ENCODE measurements at places on chromosomes 4 and X. TPM values are rescaled to one million over a fixed set of nuclear protein-coding genes. Genes with fewer than 3 reads are reported as not detected.

Gene CCKAR
- not detected for total RNA-seq

Gene STARD8
- total RNA-seq, result 9.9 TPM

Gene CXCL10
- 0.57 TPM for total RNA-seq

Gene RBM46
- not detected for total RNA-seq

Gene TMEM255A
- 0.13 TPM for total RNA-seq

Gene SYNPO2
- 19.0 TPM for total RNA-seq

Gene UBQLN2
- 24.2 TPM for total RNA-seq

Gene TRIM75
- not detected for total RNA-seq

Gene KLKB1
- total RNA-seq, result not detected

DNA sequence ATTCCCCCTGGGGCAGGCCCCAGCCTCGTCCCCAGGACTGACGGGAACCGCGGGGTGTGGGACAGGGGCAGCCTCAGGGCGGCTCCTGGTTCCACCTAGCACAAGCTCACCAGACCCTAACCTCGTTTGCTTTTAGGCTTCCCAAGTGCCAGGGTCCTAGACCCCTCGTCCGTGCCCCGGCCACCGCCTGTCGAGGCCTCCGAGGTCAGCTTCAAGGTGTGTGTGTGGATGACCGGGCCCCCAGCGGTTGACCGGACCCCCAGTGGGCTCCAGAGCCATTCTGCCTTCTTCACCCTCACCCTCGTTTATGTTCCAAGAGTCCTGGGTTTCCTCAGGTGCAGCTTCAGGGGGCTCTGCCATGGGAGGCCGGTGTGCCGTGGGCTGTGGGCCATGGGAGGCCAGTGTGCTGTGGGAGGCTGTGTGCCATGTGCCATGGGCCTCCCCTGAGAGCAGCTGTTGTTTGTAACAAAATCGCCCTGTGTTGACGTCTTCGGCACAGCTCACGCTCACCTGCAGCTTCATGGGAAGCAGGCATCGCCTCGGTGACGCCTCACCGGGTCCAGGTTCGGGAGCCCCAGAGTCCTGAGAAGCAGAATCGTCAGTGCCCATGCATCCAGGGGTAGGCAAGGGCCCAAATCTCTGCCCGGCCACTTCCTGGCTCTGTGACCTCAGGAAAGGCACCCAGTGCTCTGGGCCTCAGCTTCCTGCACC is 43.0 kb upstream of the HMX1 start:
- DNase-seq, result no peak

DNA sequence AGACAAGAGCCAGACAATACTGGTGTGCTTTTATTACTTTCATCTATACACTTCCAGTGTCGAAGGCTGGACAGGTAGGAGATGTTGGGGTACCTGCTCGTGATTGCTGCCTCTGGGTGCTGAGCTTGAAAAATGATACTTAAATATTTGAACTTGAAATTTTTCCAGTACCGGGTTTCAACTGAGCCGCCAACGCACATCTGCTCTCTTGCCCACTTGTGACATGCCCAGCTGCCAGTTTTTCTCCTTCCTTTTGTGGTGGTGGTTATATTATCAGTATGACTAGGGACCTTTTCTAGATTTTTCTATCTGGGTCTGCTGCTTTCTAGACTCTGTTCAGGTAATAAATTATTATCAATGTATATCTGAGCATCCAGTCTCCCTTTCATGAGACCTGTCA is 3.4 kb downstream of the OGT start:
- DNase-seq, result no peak

GRCh38 chr4:186137196-186137794 is 32.8 kb downstream of the FAM149A start:
- DNase-seq, result no peak

- no peak for DNase-seq
Measured at GRCh38 chr4:37989398-37990260, 29.4 kb downstream of the PTTG2 start.

- no peak for DNase-seq
Measured at GRCh38 chrX:73852022-73852421, 289.0 kb downstream of the CHIC1 start.

- no peak for DNase-seq
Measured at GRCh38 chr4:2593003-2593402, 56.6 kb downstream of the FAM193A start.

DNA sequence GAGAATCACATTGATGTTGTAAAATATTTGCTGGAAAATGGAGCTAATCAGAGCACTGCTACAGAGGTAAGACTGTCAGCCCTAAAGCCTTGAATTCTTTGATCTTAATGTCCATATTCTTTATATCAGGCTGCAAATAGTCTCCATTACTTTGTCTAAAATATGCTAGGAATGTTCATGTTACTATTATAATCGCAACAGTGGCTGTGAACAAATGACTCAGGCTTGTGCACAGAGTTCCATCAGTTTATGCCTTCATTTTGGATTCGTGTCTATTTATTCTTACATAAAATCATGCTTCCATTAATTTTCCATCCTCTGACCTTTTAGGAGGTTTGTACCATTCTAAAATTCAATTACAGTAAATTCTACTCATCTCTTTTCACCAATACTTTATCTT is 182.7 kb downstream of the ANK2 start:
- DNase-seq, result no peak

- no peak for DNase-seq
Measured at GRCh38 chrX:13126775-13127174, 82.4 kb upstream of the FAM9C start.

DNA sequence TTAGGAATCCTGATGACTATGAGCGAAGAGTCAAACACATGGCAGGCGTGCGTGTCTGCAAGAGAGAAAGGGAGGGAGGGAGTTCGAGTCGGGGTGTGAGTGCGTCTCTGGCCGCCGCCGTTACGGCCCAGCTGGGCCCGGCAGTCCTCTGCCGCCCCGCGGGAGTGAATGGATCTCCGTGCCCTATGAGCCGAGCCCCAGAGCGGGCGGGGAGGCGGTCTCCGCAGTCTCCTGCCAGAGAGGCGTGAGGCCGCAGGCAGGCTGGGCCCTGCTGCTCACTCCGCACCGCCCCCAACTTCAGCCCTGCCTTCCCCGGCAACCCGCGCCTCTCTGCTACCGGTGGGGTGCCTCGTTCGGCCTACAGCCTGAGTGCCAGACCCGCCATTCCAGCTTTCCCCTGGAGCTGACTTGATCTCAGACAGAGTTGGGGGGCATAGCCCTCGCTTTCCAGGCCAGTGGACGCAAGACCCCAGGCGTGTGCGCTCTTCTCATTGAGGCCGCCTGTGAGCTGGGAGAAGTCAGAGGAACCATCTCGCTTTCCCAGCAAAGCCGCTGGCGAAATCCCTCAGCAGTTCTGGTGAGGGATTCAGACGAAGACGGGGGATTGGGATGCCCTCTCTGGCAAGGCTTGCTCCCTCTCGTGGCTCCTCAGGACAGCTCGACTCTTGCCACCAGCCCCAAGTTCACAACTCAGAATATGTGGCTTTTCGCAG is 1.4 kb downstream of the SLC16A2 start:
- DNase-seq, result no peak

DNA sequence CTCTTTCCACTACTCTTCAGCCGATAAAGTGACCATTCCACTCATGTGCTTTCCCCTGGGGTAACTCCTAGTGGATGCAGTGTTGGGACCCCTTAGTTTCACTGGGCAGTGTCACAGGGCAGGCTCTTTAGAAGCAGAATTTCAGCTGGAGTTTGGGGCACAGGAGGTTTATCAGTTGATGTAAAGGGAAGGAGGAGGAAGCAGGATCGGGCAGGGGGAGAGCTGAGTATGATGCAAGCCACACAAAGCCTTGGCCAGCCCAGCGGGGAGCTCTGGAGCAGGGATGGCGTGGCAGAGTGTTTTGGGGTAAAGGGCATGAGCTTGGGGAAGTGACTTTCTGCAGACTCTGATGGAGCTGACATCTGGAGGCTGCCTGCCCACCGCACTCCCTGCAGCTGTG is 19.3 kb downstream of the WDR13 start:
- DNase-seq, result no peak

GRCh38 chrX:153878345-153878744 is 7.6 kb downstream of the L1CAM start:
- DNase-seq, result no peak

- DNase-seq, result no peak
Measured at GRCh38 chrX:20063716-20064351, 52.9 kb downstream of the MAP7D2 start.

DNA sequence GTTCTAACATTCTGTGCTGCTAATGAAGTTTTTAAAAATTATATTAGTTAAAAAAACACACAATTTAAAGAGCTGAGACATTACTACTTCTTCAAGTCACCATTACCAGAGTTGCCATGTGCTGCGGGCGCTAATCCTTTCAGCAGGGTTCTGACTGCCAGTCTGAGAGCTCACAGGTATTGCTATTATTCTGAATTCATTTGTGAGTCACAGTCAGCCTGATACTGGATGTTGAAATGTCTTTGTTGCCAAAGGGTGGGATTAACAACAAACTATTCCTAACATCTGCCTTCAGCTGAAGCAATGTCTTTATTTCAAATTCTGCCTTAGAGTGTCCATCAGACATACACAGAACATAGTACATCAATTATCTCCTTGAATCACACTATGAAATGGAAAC is 197.1 kb upstream of the FGF13 start:
- DNase-seq, result no peak

DNA sequence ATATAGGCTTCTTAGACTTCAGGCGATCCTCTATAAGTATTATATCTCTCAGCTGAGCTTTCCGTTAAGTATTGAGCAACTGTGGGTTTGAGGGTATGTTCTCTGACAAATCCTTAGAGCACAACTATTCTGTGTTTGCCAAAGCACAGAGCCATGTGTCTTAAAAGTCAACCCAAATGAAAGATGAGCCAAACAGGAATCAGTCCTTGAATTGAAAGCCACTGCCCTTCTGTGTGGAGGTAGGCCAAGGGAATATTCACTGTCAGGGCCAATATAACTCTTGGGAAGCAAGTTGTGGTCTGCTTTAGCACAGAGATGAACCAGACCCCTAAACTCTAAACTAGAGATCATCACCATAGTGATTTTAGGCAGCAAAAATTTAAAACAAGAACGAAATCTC is 164.0 kb downstream of the STAG2 start:
- no peak for DNase-seq

DNA sequence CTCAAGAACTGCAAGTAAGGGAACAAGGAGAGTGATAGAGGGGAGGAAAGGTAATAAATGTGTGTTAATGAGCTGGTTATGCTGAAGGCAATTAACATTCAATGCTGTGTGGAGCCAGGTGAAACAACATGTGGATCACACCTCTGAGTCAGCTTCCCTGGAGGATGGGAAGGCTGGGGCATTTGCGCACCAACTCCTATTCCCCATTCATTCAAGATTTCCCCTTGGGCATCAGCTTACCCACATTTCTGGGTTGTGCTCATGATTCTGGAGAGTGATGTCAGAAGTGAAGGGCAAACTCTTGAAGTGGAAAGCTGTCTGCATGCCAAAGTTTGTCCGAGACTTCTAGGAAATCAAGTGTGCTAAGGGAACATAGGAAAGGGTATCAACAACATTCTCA is 461.4 kb downstream of the MID1IP1 start:
- DNase-seq, result no peak

DNA sequence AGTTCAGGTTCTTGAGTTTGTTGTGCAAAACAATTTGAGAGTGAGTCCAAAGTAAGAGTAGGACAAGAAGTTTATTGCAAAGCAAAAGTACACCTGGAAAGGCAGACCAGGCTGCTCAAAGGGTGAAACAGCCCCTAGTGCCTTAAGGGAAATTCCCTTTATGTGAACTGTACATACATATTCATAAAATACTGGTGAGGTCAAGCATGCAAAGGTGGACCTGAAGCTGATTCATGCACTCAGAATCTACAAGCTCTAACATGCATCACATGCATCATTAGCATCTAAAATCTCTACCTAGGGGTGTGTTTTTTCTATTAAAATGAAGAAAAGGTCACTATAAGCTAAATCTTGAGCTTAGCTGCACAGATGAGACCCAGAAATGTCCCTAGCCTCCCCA is 266.9 kb downstream of the SPATA18 start:
- DNase-seq, result no peak

- DNase-seq, result no peak
Measured at GRCh38 chrX:115337491-115338144, 48.1 kb downstream of the LUZP4 start.

DNA sequence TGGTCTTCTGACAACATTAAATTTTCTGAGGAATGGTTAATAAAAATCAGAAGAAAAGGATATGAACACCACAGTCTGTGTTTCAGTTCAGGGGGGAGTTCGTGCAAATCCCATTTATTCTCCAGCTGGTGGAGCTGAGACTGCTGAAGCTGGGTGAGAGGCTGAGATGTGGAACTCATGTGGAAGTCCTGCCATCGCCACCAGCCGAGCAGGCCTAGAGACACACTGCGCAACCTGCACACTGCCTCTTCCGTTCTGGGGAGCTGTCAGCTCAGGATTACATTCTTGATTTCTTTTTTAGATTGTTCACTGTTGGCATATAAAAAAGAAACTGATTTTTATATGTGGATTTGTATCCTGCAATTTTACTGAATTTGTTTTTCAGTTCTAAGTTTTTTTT is 66.6 kb upstream of the ELOVL6 start:
- no peak for DNase-seq

DNA sequence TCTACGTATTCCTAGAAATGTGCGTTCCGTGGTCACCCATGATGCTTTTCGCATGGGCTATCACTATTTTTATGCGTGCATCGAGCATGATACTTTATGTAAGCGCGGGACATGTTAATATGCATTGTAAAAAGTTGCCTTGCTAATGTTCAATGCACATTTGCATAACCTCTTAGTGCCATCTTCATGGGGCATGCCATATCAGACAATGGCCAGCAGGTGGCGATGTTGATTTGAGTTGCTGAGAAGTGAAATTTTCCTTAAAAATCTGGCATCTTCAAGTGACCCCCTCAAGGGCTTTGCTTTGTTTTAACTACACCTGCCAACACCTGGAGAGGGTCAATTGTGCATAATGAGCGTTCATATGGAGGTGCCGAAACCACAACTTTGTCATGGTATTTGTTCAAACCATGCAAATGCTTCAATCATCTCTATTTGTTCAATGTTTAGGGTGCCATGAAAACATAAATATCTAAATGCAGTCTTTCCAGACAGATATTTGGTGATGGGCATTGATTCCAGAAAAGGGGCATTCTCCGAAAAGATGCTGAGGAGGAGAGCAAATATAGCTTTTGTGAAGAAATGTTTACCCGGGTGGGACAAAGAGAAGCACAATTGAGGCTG is 833.9 kb upstream of the PRKX start:
- no peak for DNase-seq

- no peak for DNase-seq
Measured at GRCh38 chr4:182348779-182349326, 105.7 kb downstream of the TENM3 start.

GRCh38 chr4:104064646-104065577 is 345.1 kb upstream of the TACR3 start:
- no peak for DNase-seq

- no peak for DNase-seq
Measured at GRCh38 chrX:23784470-23785331, 1.7 kb downstream of the SAT1 start.

DNA sequence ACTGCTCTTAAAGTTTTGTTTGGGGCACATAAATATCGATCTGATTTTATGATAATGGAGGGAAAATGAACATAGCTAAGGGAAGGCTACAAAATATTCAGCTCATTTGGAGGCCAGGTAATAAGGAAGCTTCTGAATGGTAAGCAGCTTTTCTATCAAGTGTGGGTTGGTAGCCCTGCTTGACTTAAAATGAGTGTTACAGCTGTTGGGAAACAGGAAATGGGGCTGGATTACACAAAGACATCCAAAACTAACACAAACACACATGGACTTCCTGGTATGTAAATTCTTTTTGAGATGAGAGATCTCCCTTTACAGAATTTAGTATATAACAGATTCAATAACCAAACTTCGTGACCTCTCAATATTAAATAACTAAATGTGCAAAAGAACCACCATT is 58.0 kb downstream of the FGF16 start:
- no peak for DNase-seq

GRCh38 chr4:73947239-73947985 is 34.4 kb downstream of the PF4 start:
- no peak for DNase-seq

Data from esophagus squamous epithelium (tissue), 5 donors.